HuH-7 (cell line): ENCODE measurements at places on chromosomes 1 and 21.

DNA sequence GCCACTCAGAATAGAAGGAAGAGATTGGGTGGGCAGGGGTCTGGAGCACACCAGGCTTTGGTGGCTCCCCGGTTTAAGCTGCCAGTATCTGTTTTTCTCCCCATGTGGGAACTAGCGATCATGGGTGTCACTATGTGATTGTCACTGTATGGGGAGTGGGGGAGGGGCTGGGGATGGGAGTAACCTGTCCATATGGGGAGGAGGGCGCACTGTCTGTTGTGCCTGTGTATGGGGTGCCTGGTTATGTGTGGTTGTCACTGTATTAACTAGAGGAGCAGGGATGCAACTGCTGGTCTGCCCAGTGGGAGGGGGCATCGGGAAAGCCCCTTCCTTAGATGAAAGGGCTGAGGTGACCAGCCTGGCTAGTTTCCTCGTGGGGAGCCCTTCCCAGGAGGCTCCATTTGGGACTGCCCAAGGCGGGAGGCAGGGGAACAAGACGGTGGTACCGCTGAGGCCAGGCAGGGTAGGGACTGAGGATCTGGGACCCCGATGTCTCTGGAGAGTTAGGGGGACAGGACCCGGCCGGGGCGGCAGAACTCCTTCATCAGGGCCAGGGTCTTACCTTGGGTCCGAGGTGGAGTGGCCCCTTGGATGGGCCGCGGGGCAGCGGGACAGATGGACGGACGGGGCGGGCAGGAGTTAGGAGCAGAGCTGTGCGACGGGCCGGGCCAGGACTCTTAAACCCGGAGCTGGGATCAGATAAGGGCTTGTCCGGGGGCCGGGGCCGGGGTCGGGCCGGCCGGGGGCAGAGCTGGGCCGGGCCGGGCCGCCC, at the start of gene KCNJ10:
KCNJ10 (minus strand) TSS at position 701 of the 772 bp plus-strand sequence. CDS start 27,628 bp downstream, outside the sequence.
- DNase-seq, result no peak

DNA sequence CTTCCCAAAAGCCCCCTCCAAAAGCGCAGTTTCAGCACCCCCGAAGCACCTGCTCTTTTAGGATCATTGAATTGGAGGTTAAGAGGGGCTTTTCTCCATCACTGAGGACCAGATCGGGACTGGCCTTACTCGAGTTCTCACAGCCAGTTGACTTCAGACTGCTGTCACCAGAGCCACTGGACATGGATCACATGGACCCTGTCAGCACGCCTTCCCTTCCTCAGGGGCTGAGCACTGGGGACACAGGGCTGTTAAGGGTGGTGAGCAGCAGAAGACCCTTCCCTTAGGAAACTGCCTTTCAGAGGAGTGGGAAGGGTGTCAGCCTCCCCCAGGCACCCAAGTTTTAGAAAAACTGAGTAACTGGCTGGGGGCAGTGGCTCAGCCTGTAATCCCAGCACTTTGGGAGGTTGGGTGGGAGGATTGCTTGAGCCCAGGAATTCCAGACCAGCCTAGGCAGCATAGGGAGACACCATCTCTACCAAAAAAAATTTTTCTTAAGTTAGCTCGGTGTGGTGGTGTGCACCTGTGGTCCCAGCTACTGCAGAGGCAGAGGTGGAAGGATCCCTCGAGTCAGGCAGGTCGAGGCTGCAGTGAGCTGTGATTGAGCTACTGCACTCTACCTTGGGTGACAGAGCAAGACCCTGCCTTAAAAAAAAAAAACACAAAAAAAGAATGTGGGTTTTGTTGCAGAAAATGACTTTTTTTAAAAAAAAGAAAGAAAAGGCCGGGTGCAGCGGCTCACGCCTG, 584 bp upstream of the FGR start:
- no peak for DNase-seq

DNA sequence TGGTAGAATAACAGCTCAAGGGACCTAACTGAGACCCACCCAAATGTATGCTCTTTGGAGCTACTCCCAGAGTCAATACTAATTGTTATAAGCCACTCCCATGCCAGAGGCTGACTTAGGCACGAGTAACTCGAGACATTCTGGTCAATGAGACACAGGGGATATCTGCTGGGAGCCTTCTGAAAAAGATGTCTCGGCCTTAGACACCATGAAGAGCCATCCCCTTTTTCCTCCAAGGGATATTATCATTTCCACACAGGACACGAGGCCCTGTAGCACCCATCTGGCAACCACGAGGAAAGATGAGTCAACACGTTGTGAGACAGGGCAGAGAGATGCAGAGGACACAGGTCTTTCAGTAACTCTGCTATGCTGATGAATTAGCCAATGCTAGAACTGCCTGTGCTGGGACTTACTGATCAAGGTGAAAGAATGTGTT, 30.7 kb downstream of the ITPKB start:
- DNase-seq, result no peak

GRCh38 chr1:232863544-232864275, 58.5 kb downstream of the MAP10 start:
- no peak for DNase-seq

DNA sequence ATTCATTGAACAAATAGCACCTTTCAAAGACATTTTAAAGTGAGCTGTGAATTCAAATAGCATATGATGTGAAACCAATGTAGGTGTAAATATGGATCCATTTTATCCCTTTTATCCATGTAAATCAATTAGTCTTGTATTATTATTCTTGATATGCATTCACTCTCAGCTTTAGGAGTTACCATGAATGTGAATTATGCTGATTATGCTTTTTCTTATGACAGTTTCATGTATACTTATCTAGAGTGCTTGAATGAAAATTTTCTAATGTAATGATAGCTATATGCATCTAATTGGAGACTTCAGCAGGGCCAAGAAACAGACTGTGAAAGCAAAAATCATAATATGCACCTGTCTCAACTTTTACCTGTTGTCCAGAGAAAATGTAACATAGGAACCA, 226.6 kb upstream of the ST6GALNAC5 start:
- DNase-seq, result no peak

- no peak for DNase-seq
These were observed 21.0 kb upstream of the ATP13A2 start for GRCh38 chr1:17032741-17033140.

GRCh38 chr1:35857830-35858229, 25.2 kb upstream of the AGO1 start:
- DNase-seq, result no peak
